ENCODE measurements at places on chromosomes 12 and 14.

GRCh38 chr14:71155743-71156142 lies 248.5 kb downstream of the PCNX1 start:
- DNase-seq: no peak

DNA sequence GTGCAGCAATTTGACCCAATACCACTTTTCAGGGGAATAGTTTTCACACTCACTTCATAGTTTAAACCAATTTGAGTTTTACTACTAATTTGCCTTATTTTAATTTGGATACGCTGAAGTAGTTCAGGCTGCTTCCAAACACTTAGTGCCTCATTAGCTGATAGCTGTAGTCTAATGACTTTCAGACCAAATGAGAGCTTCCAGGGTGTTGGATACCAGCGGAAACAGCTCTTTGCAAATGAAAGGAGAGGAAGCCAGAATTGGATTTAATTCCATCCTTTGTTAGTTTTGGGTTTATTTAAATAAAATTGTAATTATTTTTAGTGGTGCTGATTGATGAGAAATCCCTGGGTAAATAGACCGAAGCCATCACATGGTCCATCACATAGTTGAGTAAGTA lies 158.3 kb upstream of the SEL1L start:
- no peak for DNase-seq

DNA sequence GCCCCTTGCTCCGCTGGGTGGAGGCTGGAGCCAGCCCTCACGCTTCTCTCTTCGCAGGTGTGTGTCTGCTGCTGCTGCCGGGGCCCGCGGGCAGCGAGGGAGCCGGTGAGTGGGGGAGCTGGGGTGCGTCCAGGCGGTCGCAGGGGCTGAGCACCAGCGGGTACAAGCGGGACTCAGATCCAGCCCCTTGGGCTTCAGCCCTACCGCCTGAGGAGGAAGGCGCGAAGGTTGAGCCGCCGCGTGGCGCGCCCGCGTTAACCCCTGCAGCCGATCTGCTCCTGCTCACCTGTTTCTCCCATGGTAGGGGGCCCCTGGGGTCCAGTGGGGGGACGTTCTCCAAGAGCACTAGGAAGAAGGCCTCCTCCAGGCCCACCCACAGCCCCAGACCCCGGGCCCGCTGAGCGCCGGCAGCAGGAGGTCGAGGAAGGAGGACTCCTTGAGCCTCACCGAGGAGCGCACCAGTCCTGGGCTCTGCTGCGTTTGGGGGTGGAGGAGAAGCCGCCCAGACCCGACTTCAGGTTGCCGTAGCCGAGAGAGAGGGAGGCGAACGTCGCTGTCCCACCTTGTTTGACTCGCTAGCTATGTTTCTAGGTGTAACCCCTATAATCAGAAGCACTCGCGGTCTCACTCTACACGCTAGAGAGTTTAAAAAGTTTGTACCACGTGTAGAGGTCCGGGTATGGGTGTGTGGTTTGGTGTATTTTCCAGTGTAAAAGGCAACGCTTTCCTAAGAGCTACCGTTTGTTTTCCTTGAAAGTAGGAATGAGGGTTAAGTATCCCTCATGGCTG lies 834 bp downstream of the COCH start:
- no peak for DNase-seq

DNA sequence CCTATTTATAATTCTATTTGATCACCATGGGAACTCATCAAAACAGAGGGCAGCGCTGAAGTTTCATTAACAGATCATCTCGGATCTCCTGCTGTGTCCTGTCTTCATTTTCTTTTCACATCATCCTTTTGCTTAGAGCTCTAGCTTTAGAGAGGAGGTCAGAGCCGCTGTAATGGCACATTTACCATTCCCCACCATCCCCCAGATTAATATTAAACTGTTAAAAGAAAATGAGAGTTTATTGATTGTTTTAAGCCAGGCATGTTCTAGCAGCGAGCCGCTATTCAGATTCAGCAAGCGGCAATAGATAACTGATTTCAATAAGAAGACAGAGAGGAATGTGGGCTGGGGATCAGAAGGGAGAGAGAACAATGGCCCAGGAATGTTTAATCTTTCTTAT lies 308.8 kb downstream of the EGLN3 start:
- DNase-seq: no peak

DNA sequence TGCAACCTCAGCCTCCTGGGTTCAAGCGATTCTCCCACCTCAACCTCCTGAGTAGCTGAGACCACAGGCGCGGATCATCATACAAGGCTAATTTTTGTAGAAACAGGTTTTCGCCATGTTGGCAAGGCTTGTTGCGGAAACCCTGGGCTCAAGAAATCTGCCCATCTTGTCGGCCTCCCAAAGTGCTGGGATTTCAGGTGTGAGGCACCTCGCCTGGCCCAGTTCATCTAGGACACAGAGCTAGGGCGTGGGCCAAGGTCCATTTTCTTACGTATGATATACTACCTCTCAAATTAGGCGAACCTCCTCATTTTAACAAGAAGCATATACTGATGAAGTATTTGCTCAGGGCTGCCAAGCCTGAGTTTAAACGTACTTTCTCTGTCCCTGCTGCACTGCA lies 2.1 kb downstream of the RPS29 start:
- no peak for DNase-seq

GRCh38 chr12:19749906-19750574 lies 310.7 kb downstream of the AEBP2 start:
- DNase-seq: no peak

All from Ammon's horn (tissue), 1 donor.